ENCODE measurements at places on chromosomes 3 and 15.
A peak's percentile ranks its signal among the peaks of the same experiment; 100 is the strongest.

GRCh38 chr3:172471903-172472302 lies 23.6 kb upstream of the GHSR start:
- no peak for DNase-seq

DNA sequence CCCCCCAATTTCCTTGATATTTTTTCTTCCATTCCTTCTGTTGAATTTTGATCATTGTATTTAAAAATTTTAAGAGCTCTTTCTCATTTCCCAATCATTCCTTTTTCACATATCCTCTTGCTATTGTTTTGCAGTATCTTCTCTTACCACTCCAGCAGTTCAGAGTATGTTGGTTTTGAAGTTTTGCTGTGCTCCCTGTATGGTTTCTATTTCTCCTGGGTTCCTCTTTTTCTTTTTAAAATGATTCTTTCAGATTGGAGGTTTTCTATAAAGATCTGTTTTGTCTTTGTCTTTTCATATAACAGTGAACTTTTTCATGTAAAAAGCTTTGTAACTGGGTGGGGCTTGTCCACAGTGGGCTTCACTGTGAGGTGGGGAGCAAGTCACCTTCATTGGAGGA lies 12.8 kb downstream of the USP3 start:
- no peak for DNase-seq

DNA sequence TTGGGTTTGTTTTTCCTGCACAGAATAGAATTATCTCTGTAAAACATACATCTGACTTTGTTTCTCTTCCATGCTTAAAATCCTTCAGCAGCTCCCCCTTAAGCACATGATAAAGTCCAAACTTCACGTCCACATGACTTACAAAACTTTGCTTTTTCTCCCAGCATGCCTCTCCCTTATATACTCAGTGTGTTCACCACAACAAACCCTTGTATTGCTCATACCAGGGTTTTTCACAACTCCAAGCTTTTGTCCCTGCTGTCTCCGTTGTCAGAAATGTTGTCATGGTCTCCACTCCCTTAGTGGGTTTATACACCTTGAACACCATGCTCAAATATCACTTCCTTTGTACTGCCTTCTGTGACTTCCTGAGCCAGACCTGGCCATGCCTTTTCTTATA lies 91.1 kb upstream of the MITF start:
- no peak for DNase-seq

DNA sequence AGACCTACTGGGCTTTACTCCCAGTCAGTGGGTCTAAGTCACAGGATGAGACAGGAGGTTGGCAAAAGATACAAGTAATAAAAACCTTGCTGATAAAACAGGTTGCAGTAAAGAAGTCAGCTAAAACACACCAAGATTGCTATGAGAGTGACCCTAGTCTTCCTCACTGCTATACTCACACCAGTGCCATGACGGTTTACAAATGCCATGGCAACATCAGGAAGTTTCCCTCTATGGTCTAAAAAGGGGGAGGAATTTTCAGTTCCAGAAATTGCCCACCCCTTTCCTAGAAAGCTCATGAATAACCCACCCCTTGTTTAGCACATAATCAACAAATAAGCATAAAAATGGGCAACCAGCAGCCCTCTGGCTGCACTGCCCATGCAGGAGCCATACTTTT lies 966.7 kb upstream of the ROBO1 start:
- no peak for DNase-seq

DNA sequence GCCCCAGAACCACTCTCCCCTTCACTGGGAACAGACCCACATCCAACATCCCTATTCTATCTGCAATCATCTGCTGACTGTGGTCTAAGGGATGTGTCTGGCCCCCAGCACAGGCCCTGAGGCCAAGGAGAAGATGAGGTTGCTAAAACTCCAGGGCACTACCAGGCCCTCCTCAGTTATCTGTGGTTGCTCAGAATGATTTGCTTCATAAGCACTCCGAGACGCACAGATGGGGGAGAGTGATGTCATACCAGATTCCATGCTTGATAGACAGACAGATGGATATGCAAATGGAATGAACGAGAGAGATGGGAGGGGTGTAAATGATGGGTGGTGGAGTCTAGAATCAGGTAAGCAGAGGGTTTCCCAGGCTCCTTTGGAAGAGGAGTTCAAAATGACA lies 57.8 kb downstream of the CEMIP start:
- no peak for DNase-seq

- DNase-seq = no peak
Measured at GRCh38 chr3:194422188-194422587, 23.1 kb upstream of the GP5 start.

GRCh38 chr3:194054540-194054939 lies 81.4 kb upstream of the HES1 start:
- no peak for DNase-seq

- DNase-seq = no peak
Measured at GRCh38 chr3:95289295-95289694, 1226.4 kb downstream of the NSUN3 start.

DNA sequence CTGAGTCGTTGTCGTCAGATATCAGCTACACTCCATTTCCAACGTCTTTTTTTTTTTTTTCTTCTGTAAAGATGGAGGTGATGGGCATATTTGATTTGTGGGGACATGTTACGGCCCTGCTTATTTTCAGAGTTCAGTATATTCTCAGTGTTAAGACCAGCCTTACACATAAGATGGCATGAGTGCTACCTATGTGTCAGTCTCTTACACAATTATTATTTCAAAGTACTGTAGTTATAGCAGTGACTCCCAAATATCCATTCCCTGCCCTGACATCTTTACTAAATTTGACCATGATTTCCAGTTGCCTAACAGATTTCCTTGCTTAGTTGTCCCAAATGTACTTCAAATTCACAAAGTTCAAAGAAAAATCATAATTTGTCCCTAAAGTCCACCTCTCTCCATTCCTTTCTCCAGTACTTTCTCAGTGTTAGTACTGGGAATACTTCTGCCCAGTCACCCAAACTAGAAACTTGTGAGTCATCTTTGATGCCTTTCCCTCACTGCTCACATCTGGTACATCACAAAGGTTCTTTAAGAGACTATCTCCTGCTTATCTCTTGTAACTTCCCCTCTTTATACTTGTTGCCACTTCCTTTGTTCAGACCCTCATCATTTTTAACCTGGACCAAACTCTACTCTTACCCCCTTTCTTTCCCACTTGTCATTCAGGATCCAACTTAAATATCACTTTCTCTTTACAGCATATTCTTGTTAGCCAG lies 67.0 kb downstream of the ZNF609 start:
- DNase-seq = no peak

DNA sequence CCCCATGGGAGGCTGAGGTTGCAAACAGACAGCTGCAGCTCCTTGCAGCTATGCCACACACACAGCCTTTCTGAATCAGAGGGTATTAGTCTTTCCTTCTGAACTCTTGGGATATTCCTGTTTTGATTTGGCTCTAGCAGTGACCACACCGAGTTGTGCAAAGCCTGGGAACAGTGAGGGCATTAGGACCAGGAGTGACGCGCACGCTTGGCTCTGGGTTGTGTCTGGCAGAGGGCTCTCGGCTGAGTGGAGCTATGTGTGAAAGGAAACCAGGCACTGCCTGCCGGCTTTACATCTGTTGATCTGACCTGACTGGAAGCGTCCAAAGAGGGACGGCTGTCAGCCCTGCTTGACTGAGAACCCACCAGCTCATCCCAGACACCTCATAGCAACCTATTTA lies at the start of gene GALNT15:
Gene GALNT15 (plus strand): TSS at position 292 of the 400 bp plus-strand sequence. CDS start 472 bp downstream, outside the sequence.
- DNase-seq = peak; percentile 29

DNA sequence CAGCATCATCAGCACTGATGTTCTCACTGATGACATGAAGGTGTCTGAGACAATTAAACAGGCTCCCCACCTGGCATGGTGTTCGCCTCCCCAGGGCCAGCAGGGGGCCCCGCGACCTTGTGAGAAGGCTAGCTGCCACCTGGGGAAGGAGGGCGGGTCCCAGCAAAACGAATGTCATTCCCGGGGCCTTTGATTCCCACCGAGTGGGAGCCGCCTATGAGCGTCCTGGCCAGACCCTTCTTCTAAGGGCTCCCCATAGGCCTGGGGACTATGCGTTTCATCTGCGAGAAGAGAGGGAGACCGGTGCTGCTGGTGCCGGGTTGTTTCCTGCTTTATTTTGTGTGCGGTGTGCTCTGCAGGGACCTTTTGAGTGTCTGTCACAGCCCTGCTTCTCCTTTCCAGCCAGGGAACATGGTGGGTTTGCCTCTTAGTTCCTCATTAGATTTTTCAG lies 20.5 kb upstream of the MINDY4B start:
- no peak for DNase-seq

DNA sequence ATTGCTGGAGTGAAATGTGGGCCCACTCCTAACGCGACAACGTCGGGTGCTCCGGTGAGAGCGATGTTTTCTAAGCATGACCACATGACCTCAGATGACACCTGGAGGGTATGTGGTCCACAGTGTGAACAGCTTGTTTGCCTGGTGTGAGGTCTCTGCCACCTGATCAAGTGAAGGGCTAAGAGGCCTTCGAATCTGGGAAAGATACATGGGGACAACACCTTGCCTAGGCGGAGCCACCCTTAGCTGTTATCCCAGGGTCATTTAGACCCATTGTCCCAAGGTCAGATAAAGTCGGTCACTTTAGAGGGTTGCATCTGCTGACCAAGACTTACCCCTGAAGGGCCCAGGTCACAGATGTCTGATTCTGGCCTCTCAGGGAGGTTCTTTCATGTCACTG lies 34.9 kb upstream of the ALDH1A3 start:
- DNase-seq = no peak

GRCh38 chr3:159185443-159186050 lies 383.7 kb downstream of the MFSD1 start:
- DNase-seq = no peak

DNA sequence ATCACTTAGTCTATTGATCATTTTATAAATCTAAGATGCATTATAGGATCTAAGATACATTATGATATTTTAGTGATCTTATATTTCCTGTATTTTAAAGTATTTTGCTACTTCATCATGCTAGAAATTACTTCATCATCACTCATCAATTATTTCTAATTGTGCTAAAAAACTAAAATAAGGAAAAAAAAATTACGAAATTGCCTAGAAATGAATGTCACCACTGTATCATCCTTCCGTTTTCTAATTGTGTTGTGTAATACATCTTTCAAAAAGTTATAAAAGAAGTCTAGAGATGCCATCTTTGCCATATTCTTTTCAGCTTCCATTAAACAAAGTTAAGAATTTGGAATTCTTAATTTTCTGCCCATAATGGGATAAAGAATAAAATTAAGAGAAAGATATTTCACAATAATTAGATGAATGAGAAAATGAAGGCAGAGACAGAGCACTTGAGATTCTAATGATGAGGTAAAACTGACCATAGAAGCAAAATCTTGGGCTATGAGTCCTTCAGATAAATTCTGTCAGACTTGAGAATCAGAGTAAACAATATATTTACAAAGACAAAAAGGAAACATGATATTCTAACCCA lies 48.8 kb downstream of the ALDH1A2 start:
- DNase-seq = no peak

DNA sequence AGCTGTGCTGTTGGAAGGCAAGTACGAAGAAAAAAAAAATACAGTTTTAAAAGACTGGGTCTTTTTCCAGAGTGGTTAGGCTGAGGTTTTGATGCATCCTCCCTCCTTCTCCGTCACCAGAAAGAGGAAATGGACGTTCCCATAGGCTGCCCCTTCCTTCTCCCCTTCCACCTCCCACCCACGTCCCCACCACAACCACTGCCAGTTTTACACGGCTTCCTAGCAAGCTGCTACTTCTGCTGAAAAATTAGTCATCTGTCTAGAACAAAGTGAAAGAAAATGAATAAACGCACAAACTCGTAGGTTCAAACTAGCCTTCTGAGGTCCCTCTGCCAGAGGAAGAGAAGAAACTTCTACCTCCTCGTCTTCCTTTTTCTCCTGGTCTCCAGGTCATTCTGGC lies 71.6 kb upstream of the RPL35A start:
- DNase-seq = no peak

DNA sequence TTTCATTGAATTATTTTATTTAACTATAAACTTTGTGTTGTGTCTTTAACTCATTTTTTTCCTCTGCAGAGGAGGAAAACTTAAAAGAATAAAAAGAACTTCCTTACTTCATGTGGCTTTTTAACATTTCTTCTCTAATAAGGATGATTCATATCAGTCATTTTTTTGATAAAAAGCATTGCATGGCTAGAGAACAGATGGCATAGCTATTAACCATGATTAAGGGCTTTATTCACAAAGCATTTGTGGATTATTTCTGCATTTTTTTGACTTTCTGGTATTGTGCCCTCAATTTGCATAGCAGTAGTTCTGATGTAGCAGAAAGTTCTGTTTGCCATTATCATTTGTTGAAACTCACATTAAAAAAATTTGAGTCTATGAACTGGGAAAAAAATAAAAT lies 540.8 kb downstream of the SI start:
- DNase-seq = no peak

- DNase-seq = no peak
Measured at GRCh38 chr3:64174328-64174727, 50.9 kb downstream of the PRICKLE2 start.

GRCh38 chr15:52466716-52467115 lies 62.0 kb downstream of the MYO5A start:
- DNase-seq = no peak

- DNase-seq = no peak
Measured at GRCh38 chr15:68384451-68385239, 47.3 kb downstream of the ITGA11 start.

GRCh38 chr3:174715386-174715785 lies 143.7 kb upstream of the NAALADL2 start:
- DNase-seq = no peak

GRCh38 chr3:127369356-127369935 lies 81.6 kb upstream of the PRR20G start:
- DNase-seq = no peak

DNA sequence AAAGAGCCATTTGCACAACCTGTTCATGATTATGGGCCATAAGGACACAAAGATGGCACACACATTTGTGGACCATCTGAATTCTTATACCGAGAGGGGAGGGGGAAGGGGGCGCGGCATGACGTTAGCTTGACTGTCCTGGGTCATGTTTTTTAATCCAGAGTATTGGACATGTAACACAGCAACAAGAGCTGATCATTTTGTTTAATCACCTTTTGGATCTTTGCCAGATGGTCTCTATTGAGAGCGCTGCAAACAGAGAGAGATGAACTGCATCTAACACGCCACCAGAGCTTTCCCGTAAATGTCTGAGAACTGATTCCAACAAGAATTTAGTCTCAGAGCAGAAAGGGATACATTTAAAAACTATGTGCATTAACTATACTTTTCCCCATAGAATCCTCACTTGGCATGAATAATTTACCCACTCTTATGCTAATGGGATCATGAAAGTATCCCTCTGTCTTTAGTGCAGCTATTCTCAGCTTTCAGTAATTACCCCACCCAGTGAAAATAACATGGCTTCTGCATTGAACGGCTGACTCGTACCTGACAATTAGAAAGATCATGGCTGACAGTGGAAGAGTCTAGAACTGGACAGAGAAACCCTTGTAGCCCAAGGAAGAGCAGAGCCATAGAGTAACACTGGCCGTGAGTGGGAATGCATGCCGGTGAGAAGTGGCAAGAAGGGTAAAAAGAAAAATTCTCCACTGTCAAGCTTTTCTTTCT lies 22.6 kb downstream of the MEIS2 start:
- DNase-seq = no peak

- no peak for DNase-seq
Measured at GRCh38 chr3:142902356-142902755, 13.5 kb upstream of the PCOLCE2 start.

GRCh38 chr3:183301937-183302580 lies 49.0 kb downstream of the B3GNT5 start:
- DNase-seq = no peak

- DNase-seq = no peak
Measured at GRCh38 chr3:153624310-153625030, 462.4 kb downstream of the RAP2B start.
